Activated CD8-positive, alpha-beta memory T cell treated with anti-CD3 and anti-CD28 coated beads for 1 hour (primary cell): ENCODE measurements at places on chromosomes 13 and 19.

- DNase-seq: no peak
These were observed at the start of gene CADM4 for GRCh38 chr19:43639519-43640423. Gene CADM4, minus strand, starts transcription at chr19:43639850. Its CDS starts 60 bp downstream, at chr19:43639790.

DNA sequence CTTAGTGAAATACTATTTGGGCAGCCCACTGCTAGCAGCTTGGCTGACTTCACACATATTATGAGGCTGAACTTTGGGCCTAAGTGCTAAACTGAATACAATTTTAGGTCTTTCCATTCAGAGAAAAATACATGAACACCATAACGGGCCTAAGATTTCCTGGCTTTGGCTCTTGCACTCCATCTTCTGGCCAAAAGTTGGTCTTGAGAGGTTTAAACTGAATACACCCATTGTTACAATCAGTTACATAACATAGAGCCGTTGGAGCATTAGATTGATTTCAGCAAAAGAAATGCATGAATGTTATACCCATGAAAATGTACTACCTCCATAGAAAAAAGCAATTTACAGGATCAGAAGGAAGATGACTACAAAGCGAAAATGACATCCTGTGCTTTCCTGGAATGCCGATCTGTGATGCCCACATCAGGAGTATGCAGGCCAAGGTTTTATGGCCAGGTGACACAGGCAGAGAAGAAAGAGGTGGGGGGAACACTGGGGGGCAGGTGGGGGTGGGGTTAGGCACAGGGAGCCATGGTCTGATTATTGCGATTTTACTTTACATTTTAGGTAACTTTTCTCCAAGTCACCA, 11.1 kb upstream of the SHISA2 start:
- DNase-seq: no peak

DNA sequence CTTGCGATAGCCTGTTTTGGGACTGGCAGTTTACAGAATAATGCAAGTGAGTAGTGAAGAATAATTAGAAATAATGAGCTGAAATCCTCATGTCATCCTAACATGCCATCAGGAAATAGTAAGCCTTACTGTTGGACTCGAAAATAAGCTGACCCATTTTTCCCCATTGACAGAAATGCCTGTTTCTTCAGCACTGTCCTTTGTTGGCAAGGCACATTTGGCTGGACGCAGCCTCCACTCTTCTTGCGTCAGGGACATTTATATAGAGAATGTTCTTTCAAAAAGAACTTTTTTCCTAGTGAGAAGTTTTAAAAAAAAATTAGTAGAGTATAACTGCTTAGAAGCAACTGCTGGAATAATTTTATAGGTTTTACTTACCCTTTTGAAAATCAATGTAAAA, 47.1 kb downstream of the ARHGAP35 start:
- no peak for DNase-seq

GRCh38 chr13:73171926-73172325, 113.1 kb downstream of the KLF5 start:
- no peak for DNase-seq
